ENCODE measurements at places on chromosomes 4 and X. TPM values are rescaled to one million over a fixed set of nuclear protein-coding genes. Genes with fewer than 3 reads are reported as not detected.

ARX gene
- not detected for total RNA-seq

MAGEA2 gene
- total RNA-seq, result not detected

GAGE12J gene
- not detected for total RNA-seq

ETDA gene
- total RNA-seq, result not detected

BCLAF3 gene
- 5.3 TPM for total RNA-seq

ERVMER34-1 gene
- total RNA-seq, result not detected

F8A3 gene
- total RNA-seq, result 4.8 TPM

VCX2 gene
- not detected for total RNA-seq

DNA sequence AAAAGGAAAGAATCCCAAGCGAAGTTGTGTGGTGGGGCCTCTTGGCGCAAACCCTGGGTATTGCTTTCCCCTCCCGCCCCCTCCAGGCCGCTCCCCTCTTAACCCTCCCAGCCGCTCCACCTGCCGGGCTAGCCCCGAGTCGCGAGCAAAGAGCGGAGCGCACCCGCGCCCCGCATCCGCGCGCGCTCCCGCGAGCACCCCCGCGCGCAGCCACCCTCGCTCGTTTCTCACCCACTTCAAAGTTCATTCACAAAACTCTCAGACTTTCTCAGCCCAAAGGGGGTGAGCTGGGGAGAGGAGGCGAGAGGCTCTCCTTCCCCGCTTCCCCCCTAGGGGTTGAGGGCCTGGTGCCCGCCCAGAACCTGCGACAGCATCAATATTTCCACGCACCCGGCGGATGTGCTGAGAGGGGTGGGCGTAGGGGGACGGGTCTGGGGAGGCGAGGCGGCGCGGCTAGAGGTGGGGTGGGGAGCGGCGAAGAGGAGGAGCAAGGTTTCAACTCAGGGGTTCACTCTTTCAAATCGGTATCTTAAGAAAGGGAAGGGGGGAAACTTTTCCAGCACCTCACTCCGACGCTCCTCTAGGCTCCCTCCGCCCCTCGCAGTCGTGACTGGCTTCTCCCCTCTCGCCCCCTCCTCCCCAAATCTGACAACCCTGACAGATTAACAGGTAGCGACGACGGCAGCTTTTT lies 1.8 kb downstream of the MAML3 start:
- peak; percentile 82 for DNase-seq

GRCh38 chr4:96525898-96526297 lies 686.0 kb downstream of the PDHA2 start:
- DNase-seq, result no peak

DNA sequence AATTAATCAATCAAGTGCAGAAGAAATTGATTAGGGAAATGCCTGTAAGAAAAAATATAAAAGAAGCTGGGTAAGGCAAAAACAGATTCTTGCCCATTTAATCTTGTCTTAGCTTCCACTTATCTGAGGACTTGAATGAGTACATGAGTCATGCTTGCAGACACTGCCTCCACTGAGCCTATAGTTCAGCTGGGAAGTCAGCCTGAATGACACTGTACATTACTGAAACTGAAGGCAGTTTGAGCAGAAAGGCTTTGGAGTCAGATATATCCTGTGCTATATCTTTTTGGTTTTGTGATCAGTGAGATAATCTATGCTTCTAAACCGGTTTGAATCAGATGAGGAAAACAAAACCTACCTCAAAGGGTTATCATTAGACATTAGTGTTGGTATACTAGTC lies 61.3 kb downstream of the NUDT11 start:
- no peak for DNase-seq

DNA sequence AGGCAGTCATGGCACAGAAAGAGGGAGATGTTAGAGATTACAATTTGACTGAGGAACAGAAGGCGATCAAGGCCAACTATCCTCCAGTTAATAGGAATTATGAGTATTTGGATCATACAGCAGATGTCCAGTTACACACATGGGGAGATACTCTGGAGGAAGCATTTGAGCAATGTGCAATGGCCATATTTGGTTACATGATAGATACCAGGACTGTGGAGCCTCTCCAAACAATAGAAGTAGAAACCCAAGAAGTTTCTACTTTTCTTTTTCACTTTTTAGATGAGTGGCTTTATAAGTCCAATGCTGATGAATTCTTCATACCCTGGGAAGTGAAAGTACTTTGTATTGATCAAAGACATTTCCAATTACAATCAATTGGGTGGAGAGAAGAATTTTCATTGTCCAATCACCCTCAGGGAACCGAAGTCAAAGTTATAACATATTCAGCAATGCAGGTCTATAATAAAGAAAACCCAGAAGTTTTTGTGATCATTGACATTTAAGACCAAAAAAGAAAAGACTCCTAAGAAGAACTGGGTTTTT lies 139.1 kb downstream of the MAB21L2 start:
- no peak for DNase-seq

DNA sequence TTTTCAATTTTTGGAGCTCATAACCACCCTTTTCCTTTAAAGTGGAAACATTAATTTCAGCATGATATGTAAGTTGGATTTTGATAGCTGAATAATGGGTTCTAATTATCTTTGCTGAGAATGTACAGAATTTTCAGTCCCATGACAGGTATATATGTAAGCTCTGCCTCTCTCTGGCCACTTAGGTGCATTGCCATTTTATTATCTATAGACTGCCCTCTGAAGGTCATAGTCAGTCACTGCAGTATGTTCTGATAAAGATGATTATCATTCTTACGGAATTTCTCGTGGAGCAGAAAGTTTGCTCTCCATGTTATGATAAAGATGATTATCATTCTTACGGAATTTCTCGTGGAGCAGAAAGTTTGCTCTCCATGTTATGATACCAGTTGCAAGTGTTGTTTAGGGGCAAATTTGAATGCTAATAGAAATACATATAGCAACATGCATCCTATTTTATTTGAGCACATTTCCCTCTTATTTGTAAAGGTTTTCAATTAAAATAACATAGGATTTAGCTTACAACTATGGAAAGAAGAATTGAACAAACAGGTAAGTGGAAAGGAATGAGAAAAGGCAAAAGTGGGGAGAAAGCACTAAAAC lies 10.4 kb downstream of the AFP start:
- DNase-seq, result no peak

GRCh38 chrX:87265518-87265917 lies 252.1 kb upstream of the KLHL4 start:
- DNase-seq, result no peak

GRCh38 chrX:122567911-122568310 lies 616.2 kb upstream of the GRIA3 start:
- no peak for DNase-seq

DNA sequence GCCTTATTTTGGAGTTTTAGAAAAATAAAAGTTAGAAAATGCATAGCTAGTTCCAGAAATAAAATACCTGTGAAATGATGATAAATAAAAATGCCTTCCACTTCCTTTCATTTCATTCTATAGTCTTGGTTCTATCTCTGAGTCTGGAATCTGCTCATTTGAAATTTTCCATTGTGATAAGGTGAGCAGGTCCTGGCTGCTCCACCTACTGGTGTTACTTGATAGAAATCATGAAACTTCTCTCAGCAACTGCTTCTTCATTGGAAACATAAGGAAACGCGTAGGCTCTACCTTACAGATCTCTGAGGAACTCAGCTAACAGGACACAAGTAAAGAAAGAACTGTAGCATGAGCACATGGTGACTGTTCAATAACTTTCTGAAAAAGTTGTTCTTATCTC lies 141.8 kb downstream of the DCHS2 start:
- no peak for DNase-seq

DNA sequence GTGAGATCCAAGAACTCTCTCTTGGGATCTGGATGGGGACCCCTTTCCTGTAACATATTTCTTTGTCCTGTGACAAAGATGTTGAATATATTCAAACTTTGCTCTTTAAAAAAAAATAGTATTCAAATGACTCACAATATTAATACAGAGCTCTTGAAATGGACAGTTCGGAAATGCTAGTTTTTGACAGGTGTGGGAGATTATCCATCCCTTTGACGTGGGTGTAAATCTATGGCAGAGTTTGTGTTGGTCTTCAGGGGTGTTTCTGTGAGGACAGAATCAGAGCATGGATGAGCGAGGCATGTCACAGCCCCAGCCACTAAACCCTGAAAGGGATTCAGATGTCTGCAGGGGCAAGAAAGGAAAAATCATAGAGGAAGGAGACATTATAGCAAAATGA lies 25.8 kb downstream of the TENM3 start:
- no peak for DNase-seq

- DNase-seq, result no peak
Measured at GRCh38 chr4:71212216-71212615, 126.6 kb upstream of the SLC4A4 start.

GRCh38 chrX:15816438-15816809 lies 26.1 kb downstream of the ZRSR2 start:
- no peak for DNase-seq

DNA sequence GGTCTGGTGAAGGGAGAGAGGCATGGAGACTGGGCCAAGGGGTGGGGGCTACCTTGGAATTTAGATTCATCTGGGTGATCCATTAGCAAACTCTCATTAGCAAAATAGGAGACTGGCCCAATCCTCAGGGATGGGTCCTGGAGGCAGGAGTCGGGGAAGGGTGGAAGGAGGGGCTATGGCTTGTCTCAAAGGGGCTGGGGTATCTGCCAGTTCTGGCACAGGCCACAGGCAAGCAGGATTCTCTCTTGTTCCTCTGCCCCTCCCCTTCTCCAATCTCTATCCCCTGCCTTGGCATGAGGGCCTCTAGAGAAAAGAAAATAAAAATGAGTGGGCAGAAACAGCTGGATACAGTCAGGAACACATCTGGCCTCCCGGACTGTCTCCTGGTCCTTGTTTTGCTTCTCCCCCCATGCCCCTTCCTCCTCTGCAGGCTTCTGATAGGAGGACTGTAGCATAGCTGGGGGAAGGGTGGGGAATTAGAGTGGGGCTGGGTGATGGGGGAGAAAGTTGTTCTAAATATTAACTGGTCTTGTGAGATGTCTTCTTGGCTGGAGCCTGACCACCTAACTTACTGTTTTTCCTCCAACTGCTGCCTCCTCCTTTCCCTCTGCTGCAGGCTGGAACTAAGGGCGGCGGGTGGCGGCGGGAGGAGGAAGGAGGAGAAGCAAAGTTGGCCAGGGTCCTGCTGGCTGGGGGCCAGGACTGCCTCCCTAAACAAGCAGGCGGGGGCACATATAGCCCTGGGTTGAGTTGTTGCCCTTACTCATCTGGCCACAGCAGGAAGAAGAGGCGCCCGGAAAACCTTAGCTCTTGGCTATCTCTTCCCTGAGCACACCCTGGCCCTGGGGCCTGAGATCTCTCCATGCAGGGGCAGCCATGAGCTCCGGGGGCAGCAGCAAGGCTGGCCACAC lies 53.3 kb upstream of the LAS1L start:
- no peak for DNase-seq

- DNase-seq, result no peak
Measured at GRCh38 chr4:105902550-105903262, 7.4 kb downstream of the NPNT start.

DNA sequence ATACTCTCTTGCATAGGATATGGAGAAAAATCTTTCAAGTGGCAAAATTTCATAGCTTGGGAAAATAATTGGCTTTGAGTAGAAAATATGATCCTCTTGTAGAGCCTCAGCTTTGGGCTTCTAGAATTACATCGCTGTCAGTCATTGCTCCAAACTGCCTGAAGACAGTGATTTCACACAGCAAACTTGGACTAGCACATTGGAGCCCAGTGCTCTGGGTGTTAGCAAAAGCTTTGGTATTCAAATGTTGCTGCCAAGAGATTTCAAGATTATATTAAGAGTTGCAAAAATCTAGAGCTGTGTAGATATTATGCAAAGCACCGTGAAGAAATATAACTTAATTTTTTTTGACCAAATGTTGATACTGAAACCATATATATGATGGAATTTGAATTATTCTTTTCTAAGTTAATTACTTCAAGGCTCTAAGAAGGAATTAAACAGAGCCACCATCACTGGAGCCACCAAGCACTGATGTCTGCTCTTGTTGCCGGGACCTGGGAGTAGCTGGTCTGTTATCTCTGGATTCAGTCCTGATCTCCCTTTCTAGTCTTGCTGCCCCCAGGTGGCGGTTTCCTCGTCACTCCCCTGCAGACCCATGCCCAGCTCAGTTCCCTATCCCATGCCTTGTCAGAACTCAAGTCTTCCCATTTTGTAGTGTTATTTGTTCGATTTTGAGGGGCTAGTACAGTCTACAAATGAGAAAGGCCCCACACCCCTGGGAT lies 260.7 kb upstream of the SFRP2 start:
- DNase-seq, result no peak

- DNase-seq, result no peak
Measured at GRCh38 chrX:78104447-78105176, 564 bp downstream of the PGK1 start.

GRCh38 chr4:145956288-145956890 lies 17.8 kb upstream of the ZNF827 start:
- peak; percentile 60 for DNase-seq

DNA sequence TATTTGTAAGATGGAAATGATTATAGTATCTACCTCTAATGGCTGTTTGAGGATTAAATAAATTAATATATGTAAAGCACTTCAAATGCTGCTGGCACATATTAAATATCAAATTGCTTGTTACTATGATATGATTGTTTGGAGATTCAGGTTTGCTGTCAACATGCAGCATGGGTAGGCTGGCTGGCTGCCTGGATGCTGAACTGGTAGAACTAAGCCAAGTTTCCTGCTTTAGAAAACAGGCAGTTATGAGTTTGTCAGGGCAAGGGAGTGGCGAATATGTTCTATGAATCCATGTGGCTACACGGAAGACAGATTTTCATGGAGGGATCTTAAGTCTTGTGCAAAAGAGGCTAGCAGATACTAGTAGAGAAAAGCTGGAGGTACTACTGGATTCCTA lies 239.6 kb downstream of the GBA3 start:
- DNase-seq, result no peak

DNA sequence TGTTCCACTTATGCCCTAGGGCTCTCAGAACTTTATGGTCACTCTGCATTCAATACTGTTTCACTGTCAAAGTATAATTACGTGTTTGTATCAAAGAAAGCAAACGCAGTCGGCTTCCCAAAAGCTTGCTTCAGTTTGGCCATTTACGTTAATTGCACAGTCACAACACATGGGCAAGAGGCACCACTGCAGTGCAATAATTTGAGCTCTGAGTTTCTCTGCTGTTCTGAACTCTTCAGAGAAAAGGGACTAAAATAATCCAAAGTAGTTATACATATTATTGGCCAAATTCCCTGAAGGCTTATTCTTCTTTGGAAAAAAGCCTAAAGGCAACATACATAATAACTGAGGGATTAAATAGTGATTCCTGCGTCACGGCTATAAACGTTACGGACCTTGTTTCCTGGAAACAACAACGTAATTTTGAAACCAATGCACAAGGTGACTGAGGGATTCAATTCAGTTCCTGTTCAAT lies 51.3 kb downstream of the RNF150 start:
- DNase-seq, result no peak

Measured in CD8-positive, alpha-beta T cell (primary cell).